Articular chondrocyte of knee joint (primary cell): ENCODE measurements at places on chromosomes 1 and 21. TPM values are rescaled to one million over a fixed set of nuclear protein-coding genes. Genes with fewer than 3 reads are reported as not detected.

The ANXA9 gene
- total RNA-seq = 0.22 and 0.39 TPM in 2 replicates

The MATN1 gene
- total RNA-seq = 0.11 TPM in 1 of 2 replicates, not detected in the other

The HMCN1 gene
- 36.2 and 76.6 TPM in 2 replicates for total RNA-seq

The SLAMF1 gene
- not detected in 2 replicates for total RNA-seq

The CMPK1 gene
- 162 and 183 TPM in 2 replicates for total RNA-seq

The NR0B2 gene
- total RNA-seq = not detected in 2 replicates

The FMO3 gene
- total RNA-seq = 0.13 and 0.86 TPM in 2 replicates

The RBM11 gene
- 0.13 and 0.32 TPM in 2 replicates for total RNA-seq

The MROH7 gene
- total RNA-seq = 1.3 and 2.5 TPM in 2 replicates

The LINGO4 gene
- total RNA-seq = not detected in 2 replicates

The FNDC5 gene
- total RNA-seq = 0.91 and 2.2 TPM in 2 replicates

The FOXD2 gene
- total RNA-seq = 3.5 and 4.4 TPM in 2 replicates

The IVNS1ABP gene
- 51.0 and 85.2 TPM in 2 replicates for total RNA-seq

The C1orf21 gene
- 118 and 140 TPM in 2 replicates for total RNA-seq

The PTPN7 gene
- not detected in 2 replicates for total RNA-seq

The ANGPTL7 gene
- total RNA-seq = 2.9 and 6.8 TPM in 2 replicates

The THEM5 gene
- total RNA-seq = not detected in 2 replicates

The MXRA8 gene
- total RNA-seq = 507 and 540 TPM in 2 replicates

The SLC9C2 gene
- under 0.01 TPM in 1 of 2 replicates, not detected in the other for total RNA-seq

The KIF26B gene
- 0.65 and 0.78 TPM in 2 replicates for total RNA-seq

The KRTAP10-9 gene
- not detected in 2 replicates for total RNA-seq

The AMPD1 gene
- not detected in 2 replicates for total RNA-seq

The CDK11B gene
- total RNA-seq = 8.2 and 8.5 TPM in 2 replicates

The TIE1 gene
- 1.3 and 1.6 TPM in 2 replicates for total RNA-seq

The ANGPTL3 gene
- under 0.01 and 0.11 TPM in 2 replicates for total RNA-seq

The RUNX1 gene
- total RNA-seq = 104 and 162 TPM in 2 replicates

The LEFTY1 gene
- total RNA-seq = 0.22 TPM in 1 of 2 replicates, not detected in the other

The FMN2 gene
- total RNA-seq = 0.26 and 11.8 TPM in 2 replicates

The OR2T2 gene
- not detected in 2 replicates for total RNA-seq

The TRAF3IP3 gene
- total RNA-seq = not detected in 2 replicates

The FAM167B gene
- total RNA-seq = 1.8 and 3.0 TPM in 2 replicates

The TPRG1L gene
- 28.0 and 32.9 TPM in 2 replicates for total RNA-seq

The NECTIN4 gene
- 0.13 TPM in 1 of 2 replicates, not detected in the other for total RNA-seq

The CACNA1S gene
- not detected in 2 replicates for total RNA-seq

The CR1L gene
- not detected in 2 replicates for total RNA-seq

The TPTE gene
- total RNA-seq = not detected in 2 replicates

The BCAN gene
- total RNA-seq = not detected in 2 replicates

The PLXNA2 gene
- 10.6 and 14.4 TPM in 2 replicates for total RNA-seq

The GPR25 gene
- total RNA-seq = not detected in 2 replicates

The CYP4Z1 gene
- total RNA-seq = under 0.01 TPM in 1 of 2 replicates, not detected in the other

The DYNLT4 gene
- total RNA-seq = 0.22 and 0.65 TPM in 2 replicates

The SMCP gene
- not detected in 2 replicates for total RNA-seq

The ADGRL4 gene
- 0.52 and 0.65 TPM in 2 replicates for total RNA-seq

The ACTN2 gene
- not detected in 2 replicates for total RNA-seq

The LENEP gene
- not detected in 2 replicates for total RNA-seq

The KIRREL1 gene
- total RNA-seq = 152 and 159 TPM in 2 replicates

The PCSK9 gene
- 0.26 and 0.86 TPM in 2 replicates for total RNA-seq

The NBPF15 gene
- 42.4 and 46.0 TPM in 2 replicates for total RNA-seq

The CDK18 gene
- total RNA-seq = 0.76 and 1.7 TPM in 2 replicates

The PM20D1 gene
- total RNA-seq = 0.11 TPM in 1 of 2 replicates, not detected in the other
